Peyer's patch (tissue), 4 donors: ENCODE measurements at places on chromosomes 5 and 9. TPM values are rescaled to one million over a fixed set of nuclear protein-coding genes. Genes with fewer than 3 reads are reported as not detected.

LRRC19 gene
- 65.4 TPM for total RNA-seq

TTC23L gene
- not detected for total RNA-seq

ECSCR gene
- 8.5 TPM for total RNA-seq

DNA sequence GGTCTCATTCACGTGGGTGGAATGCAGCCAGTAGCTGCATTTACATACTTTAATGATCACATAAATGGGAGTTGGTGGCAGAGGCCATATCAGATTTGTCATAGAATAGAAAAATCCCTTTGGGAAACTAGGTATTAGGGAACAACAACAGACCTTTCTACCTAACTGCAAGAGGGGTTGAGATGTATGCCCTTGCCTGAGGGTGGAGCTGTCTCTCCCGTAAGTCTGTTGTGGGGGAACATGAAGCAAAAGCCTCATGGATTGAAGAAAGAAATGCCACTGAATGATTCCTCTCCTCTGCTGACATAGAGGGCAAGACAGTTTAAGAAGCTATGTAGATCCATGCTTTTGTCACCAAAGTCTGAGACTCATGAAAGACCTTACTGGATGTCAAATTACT is 461.3 kb downstream of the SPOCK1 start:
- DNase-seq: no peak

- no peak for DNase-seq
Measured at GRCh38 chr9:96089452-96090085, 212.4 kb downstream of the HSD17B3 start.

DNA sequence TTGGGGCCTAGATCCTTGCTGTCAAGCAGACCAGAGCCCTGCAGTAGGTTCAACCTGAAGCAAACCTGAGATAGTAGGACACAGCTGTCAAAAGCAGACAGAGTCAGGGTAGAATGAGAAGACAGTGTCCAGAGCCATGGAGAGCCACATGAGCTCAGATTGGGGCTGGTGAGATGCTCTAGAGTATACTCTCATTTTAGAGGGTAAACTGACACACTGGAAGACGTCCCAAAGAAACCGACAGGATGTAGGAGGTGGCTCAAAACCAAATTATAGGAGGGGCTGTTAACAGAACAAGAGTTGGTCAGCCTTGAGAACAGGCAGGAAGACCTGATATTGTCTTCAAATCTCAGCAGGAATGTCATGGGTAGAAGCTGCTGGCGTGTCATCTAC is 11.5 kb downstream of the CCDC69 start:
- no peak for DNase-seq

- DNase-seq: no peak
Measured at GRCh38 chr9:106717686-106718085, 145.3 kb upstream of the ZNF462 start.

SLC6A7 gene
- total RNA-seq: 24.1 TPM

OTP gene
- not detected for total RNA-seq

- no peak for DNase-seq
Measured at GRCh38 chr5:172188893-172189692, 1.1 kb upstream of the STK10 start.

DNA sequence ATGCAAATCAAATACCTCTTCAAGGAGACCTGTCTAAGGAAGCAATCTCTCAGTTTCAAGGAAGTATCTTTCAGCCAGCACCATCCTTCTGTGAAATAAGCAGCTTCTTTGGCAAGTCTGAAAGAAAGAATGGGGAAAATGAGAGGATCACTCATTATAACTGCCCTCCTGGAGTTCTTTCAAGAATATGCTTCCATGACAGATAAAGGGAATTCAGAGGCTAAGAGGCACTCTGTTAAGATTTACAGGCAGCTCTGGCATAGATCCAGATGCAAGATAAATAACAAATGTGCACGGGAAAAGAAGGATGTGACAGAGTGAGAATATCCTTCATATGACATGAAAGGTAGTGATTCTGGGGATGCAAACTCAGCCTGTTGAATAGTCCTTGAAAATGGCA is 348.2 kb upstream of the CCNG1 start:
- DNase-seq: no peak

PRR7 gene
- total RNA-seq: not detected
